ENCODE measurements at places on chromosomes 13 and 19. TPM values are rescaled to one million over a fixed set of nuclear protein-coding genes. Genes with fewer than 3 reads are reported as not detected.

DNA sequence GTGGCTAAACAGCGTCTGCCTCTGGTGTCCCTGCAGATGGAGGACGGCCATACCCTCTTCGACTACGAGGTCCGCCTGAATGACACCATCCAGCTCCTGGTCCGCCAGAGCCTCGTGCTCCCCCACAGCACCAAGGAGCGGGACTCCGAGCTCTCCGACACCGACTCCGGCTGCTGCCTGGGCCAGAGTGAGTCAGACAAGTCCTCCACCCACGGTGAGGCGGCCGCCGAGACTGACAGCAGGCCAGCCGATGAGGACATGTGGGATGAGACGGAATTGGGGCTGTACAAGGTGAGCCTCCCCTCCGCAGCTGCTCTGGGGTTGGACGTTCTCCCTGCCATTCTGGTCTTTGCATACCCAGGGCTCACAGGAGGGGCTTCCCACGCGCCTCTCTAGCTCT, 19.9 kb downstream of the UHRF1 start:
- DNase-seq = no peak

- DNase-seq = no peak
These were observed 16.6 kb upstream of the SLC25A30 start for GRCh38 chr13:45434556-45435371.

GRCh38 chr19:39438270-39438934, 2.7 kb upstream of the RPS16 start:
- no peak for DNase-seq

- DNase-seq = no peak
These were observed 493.3 kb downstream of the COG6 start for GRCh38 chr13:40148742-40149141.

The IGSF23 gene
- polyA plus RNA-seq = not detected

Data from muscle of arm (tissue), 14 donors.